ENCODE measurements at places on chromosomes 2 and 18. TPM values are rescaled to one million over a fixed set of nuclear protein-coding genes. Genes with fewer than 3 reads are reported as not detected.

The SERPINB2 gene
- total RNA-seq = not detected

The TCF4 gene
- total RNA-seq = 2.4 TPM

The VWC2L gene
- not detected for total RNA-seq

The LANCL1 gene
- total RNA-seq = 39.5 TPM

The CD207 gene
- not detected for total RNA-seq

The AGPS gene
- 61.2 TPM for total RNA-seq

The C18orf63 gene
- not detected for total RNA-seq

The ALK gene
- not detected for total RNA-seq

The AGXT gene
- total RNA-seq = not detected

The ID2 gene
- total RNA-seq = 126 TPM

The SERPINB3 gene
- not detected for total RNA-seq

The IL1R2 gene
- 0.50 TPM for total RNA-seq

The CHST10 gene
- 3.1 TPM for total RNA-seq

The XDH gene
- 0.15 TPM for total RNA-seq

The G6PC2 gene
- total RNA-seq = not detected

The VIL1 gene
- total RNA-seq = not detected

The MYO7B gene
- total RNA-seq = 0.69 TPM

The TMEM163 gene
- total RNA-seq = not detected

The TMEM169 gene
- 2.6 TPM for total RNA-seq

The ABCG8 gene
- not detected for total RNA-seq

The ANKRD29 gene
- 0.25 TPM for total RNA-seq

The UGT1A4 gene
- not detected for total RNA-seq

The CLEC4F gene
- not detected for total RNA-seq

The PSMD14 gene
- total RNA-seq = 56.2 TPM

The CABLES1 gene
- total RNA-seq = 2.1 TPM

The TUBA4B gene
- not detected for total RNA-seq

The CAPN14 gene
- 0.12 TPM for total RNA-seq

The CDH2 gene
- not detected for total RNA-seq

The CHRNG gene
- not detected for total RNA-seq

The NTSR2 gene
- not detected for total RNA-seq

The CCL20 gene
- 0.37 TPM for total RNA-seq

The GRHL1 gene
- total RNA-seq = 0.25 TPM

The EFHD1 gene
- total RNA-seq = 0.50 TPM

The NEU2 gene
- total RNA-seq = not detected

The RGPD8 gene
- 4.1 TPM for total RNA-seq

The AMER3 gene
- not detected for total RNA-seq

The NETO1 gene
- total RNA-seq = not detected

The FAM117B gene
- 23.0 TPM for total RNA-seq

The SIX3 gene
- not detected for total RNA-seq

The CFC1 gene
- not detected for total RNA-seq

The PLEK gene
- 0.40 TPM for total RNA-seq

The EHD3 gene
- total RNA-seq = 0.50 TPM

The C2orf78 gene
- not detected for total RNA-seq

The CCDC150 gene
- total RNA-seq = 15.8 TPM

The DLGAP1 gene
- 0.10 TPM for total RNA-seq

The DYNAP gene
- total RNA-seq = not detected

The MRPS9 gene
- total RNA-seq = 23.6 TPM

The FAHD2A gene
- total RNA-seq = 35.9 TPM

The CENPA gene
- 53.0 TPM for total RNA-seq

The IL1RL2 gene
- total RNA-seq = not detected

The CPSF3 gene
- total RNA-seq = 58.2 TPM

The PIEZO2 gene
- total RNA-seq = not detected

The SUCLG1 gene
- total RNA-seq = 73.4 TPM

The UCN gene
- 2.3 TPM for total RNA-seq

The GREB1L gene
- not detected for total RNA-seq

The SETBP1 gene
- 4.4 TPM for total RNA-seq

The GPBAR1 gene
- total RNA-seq = 1.0 TPM

The L3MBTL4 gene
- 0.33 TPM for total RNA-seq

The IL36G gene
- not detected for total RNA-seq

The ESPNL gene
- not detected for total RNA-seq
